ENCODE measurements at places on chromosomes 6 and 20.

DNA sequence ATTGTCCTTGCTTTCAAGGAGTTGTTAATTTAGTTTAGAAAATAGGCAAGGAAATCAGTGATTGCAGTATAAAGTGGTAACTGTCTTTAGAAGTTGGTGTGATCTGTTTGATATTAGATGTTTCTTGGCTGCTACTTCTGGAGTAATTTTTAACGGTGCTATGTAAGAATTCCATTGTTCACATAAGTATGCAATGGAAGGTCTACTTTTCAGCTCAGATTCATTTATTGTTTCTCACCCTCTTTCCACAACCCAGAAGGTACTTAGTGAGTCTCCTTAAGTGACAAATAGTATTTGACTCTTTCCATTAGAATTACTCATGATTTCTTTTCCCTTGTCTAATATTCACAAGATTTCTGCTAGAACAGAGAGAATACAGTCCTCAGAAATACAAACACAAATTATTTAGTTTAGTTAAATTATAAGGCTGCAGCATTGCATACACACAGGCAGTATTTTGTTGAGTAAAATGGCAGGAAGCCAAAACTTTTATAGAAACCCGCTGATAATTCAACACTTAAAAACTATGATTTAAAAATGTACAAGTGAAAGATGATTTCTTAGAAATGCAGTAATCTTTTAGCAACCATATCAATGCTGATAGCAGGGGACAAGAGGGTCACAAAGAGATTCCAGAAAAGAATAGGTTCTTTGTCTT lies 554.3 kb downstream of the CD109 start:
- no peak for DNase-seq

- DNase-seq = no peak
Observed at GRCh38 chr6:2967936-2968335, 3.4 kb downstream of the SERPINB6 start.

GRCh38 chr6:148837941-148838340 lies 91.1 kb downstream of the UST start:
- no peak for DNase-seq

- DNase-seq = no peak
Observed at GRCh38 chr6:146361128-146361924, 182.3 kb upstream of the RAB32 start.

DNA sequence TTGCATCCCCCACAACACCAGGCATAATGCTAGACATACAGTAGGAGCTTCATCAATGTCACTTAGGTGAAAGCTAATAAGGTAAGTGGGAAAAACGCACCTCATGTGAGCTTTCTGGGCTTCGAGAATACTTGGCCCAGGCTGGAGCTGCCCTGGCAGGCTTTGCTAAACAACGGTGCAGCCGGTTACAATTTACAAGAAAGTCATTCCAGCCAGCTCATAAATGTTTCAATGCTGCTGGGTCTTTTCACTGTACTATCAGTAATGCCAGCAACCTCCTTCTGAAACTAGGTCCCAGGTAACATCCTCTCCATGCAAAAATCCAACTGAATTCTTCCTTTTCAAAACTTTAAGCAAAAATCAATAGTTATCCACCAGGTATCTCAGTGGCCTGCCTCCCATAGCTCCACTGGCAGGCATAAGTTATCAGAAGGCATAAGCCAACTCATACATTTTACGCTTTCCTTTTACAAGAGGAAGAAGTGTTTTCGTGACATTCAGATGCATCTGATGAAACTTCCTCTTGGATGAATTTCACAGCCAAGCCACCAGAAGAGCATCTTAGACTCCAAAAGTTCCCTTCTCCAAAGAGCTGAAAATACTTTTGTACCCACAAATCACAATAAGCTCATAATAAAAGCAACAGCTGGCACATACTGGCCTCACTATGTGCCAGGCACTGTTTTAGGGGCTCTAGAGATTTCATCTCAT lies 56.3 kb downstream of the RTN4IP1 start:
- no peak for DNase-seq

DNA sequence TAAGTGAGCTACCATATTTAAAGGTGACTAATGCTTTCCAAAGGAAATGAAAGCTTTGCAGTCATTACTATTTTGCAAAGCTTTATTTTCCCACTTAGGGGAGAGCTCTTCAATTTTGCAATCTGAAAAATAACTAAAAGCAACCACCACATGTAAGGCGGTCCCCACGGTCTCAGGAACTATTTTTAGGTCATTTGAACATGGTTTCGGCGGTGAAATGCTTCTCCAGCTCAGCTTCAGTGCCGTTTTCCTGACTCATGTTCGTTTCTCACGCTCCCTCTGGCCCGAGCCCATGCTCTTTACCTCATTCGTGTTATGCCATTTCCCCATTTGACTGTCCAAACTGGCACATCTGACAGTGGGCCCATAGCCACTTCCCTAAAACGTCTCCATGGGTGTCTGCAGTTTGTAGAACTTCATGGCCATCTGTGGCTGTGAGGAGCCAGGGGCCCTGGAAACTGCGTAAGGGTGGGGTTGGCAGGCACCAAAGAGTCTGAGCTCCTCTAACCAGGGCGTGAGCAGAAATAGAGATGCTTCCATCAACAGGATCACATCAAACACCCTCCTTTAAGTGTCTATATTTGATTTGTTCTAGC lies 46.5 kb downstream of the ADTRP start:
- no peak for DNase-seq
